ENCODE measurements at places on chromosomes 4 and X.

GRCh38 chr4:146178126-146178525, 2.6 kb downstream of the LSM6 start:
- no peak for DNase-seq

DNA sequence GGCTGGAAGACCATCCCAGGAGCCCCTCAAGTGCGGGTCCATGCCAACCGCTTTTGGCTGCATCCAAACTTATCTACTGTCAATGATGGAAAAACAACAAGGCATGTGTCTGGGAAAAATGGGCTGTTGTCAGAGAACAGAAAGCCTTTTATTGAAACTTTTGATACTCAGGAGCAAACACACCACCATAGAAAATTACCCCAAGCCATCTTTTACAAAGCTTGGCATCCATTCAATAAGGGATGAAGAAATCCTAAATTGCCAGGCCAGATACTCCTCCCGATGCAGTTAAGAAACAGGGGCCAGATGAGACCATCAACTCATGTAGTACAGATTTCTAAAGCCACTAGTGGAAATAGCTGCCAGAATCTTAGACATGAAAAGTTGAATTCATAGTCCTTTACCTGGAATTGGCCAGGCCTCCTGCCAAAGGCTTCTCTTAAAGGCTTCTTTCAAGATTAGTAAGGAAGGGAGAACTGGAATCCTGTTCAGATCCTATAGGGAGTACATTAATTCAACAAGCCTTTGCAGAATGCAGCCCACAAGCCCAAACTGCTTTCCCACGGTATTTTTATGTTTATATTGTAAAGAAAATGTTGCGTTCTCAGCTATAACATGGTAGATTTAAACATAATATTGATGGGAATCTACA, 145.4 kb upstream of the MAP3K15 start:
- no peak for DNase-seq

DNA sequence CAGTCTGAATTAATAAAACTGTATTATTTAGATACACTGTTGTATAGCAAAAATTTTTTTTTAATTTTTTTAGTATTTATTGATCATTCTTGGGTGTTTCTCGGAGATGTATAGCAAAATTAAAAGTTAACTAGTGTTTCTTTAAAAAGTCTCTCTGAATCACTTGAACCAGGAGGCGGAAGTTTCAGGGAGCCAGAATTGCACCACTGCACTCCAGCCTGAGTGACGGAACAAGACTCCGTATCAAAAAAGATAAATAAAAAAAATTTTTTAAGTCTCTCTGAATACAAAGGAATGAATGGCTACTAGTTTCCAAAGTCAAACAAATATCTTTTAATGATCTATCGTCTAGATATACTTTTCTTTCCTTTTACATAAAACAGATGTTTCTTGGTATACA, 64.4 kb downstream of the ELF2 start:
- no peak for DNase-seq

DNA sequence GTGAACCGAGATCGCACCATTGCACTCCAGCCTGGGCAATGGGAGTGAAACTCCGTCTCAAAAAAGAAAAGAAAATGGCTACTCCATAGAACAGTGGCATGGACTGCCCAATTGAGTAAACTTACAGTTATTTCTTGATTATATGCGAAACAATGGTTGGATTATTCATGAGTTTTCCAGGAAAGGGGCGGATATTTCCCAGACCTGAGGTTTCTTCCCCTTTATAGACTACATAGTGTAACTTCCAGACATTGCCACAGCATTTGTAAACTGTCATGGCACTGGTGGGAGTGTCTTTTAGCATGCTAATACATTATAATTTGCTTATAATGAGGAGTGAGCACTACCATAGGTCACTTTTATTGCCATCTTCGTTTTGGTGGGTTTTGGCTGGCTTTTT, 14.1 kb upstream of the MRPL1 start:
- no peak for DNase-seq

- DNase-seq: no peak
Observed at GRCh38 chr4:11966782-11967181, 538.1 kb upstream of the HS3ST1 start.

- DNase-seq: peak; percentile 84
Observed at GRCh38 chr4:88592600-88593448, 544 bp downstream of the HERC3 start.

- DNase-seq: peak; percentile 37
Observed at GRCh38 chrX:110588853-110589252, 206.8 kb downstream of the CHRDL1 start.

- no peak for DNase-seq
Observed at GRCh38 chr4:47972181-47972580, 44.3 kb downstream of the CNGA1 start.

- DNase-seq: no peak
Observed at GRCh38 chr4:84837751-84838150, 128.7 kb downstream of the WDFY3 start.

DNA sequence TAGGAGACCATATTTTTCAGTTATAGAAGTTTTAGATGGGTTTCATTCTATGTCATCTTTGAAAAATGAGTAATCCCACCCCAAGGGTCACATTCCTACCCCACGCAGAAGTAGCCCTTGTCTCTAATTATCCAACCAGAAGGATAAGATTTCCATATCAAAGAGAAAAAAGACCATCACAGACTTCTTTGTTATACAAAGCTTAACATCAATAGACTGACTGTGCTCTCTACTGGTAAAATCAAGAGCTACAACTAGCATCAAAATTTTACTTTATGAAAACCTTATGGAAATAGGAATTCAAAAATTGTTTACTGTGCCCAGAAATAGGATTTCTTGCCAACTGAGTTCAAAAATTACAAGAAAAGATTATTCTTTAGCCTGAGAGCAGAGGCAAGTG, 24.9 kb downstream of the TNMD start:
- DNase-seq: no peak

GRCh38 chr4:84677093-84677492, 94.2 kb downstream of the CDS1 start:
- DNase-seq: no peak

- no peak for DNase-seq
Observed at GRCh38 chrX:34218063-34218462, 85.9 kb upstream of the FAM47A start.

DNA sequence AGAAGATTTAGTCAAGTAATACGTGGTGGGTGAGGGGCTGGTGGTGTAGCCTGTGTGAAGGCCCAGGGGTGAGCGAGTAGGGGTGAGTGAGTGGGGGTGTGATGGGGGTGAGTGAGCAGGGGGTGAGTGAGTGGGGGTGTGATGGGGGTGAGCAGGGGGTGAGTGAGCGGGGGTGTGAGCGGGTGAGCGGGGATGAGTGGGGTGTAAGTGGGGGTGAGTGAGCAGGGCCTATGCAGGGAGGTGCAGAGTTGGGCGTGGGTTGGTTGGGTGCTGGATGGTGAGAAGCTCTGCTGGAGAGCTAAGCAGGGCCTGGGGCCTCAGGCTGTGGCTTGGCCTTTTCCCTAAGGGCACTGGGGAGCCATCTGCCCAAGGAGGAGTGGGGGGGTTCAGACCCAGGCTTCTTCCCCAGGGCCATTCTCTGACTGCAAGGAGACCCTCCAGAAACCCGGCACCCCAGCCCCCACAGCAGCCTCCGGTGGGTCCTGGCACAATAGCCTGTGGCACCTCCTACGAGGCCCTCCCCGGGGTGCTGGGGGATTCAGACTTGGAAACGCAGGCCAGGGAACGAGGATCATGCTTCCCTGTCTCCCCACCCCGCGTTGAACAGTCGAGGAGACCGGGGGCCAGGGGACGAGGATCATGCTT, 30.4 kb downstream of the SH3TC1 start:
- no peak for DNase-seq

GRCh38 chr4:133868856-133869255, 332.7 kb downstream of the PABPC4L start:
- no peak for DNase-seq

DNA sequence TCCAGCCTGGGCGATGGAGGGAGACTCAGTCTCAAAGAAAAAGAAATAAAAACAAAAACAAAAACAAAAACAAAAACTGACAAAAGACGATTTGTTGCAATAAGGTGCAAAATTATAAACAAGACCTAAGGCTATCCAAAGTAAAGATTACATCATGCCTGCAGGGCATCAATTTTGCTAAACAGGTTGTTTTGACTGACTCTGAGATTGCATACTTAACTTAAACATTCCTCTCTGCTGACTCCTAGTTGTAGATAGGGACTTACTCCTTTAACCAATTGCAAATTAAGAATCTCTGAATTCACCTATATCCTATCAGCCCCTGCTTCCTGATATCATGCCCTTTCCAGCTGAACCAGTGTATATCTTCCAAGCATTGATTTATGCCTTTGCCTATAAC, 2687.3 kb downstream of the PCDH7 start:
- no peak for DNase-seq

- DNase-seq: no peak
Observed at GRCh38 chr4:78520808-78521226, 30.8 kb upstream of the ANXA3 start.

- no peak for DNase-seq
Observed at GRCh38 chrX:41875142-41875541, 48.2 kb downstream of the CASK start.

- DNase-seq: no peak
Observed at GRCh38 chrX:39984191-39984956, 113.4 kb downstream of the BCOR start.
